ENCODE measurements at places on chromosomes 4 and X.

DNA sequence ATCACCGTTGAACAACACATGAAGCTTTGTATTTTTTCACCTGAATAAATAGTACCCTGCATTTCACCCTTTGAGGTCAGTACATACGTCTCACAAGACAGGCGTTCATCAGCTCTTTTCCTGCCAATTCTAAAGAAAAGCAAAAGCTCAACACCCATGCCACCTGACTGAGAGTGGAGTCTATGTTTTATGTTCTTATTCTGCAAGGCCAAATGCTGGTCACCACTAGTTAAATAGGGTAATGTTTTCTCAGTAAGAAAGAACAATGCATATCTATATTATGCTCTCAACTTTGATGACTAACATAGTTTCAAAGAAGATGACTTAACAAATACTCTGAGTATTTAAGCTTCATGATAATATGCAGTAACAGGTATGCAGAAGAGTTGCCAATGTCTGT lies 336.3 kb upstream of the BMP3 start:
- no peak for DNase-seq

DNA sequence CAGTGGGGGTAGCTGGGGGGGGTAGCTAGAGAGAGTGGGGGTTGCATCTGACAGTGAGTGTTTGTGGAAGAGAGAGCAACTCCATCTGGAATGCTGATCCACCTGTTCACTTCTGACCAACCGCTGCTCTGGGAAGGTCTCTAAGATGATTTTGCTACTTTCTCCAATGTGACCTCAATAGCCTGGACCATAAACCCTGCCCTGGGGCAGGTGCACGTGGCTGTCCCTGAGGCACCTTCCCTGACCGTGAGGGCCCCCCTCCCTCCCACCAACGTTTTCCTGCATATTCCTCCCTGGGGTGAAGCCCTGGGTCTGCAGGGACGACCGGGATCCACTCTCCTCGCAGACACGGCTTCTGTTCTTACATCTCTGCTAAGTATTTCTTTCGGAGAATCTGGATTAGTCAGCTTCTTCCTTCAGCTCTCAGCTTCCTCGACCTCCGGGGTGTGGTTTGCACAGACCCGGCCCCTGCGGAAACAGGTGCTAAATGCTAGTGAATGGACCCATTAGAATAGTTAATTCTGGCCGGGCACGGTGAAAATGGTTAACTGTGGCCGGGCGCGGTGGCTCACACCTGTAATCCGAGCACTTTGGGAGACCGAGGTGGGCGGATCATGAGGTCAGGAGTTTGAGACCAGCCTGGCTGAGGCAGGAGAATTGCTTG lies 21.4 kb upstream of the PLCXD1 start:
- no peak for DNase-seq

GRCh38 chrX:16853537-16853936 lies 16.6 kb downstream of the RBBP7 start:
- no peak for DNase-seq

GRCh38 chrX:96563646-96564045 lies 121.0 kb upstream of the DIAPH2 start:
- no peak for DNase-seq

DNA sequence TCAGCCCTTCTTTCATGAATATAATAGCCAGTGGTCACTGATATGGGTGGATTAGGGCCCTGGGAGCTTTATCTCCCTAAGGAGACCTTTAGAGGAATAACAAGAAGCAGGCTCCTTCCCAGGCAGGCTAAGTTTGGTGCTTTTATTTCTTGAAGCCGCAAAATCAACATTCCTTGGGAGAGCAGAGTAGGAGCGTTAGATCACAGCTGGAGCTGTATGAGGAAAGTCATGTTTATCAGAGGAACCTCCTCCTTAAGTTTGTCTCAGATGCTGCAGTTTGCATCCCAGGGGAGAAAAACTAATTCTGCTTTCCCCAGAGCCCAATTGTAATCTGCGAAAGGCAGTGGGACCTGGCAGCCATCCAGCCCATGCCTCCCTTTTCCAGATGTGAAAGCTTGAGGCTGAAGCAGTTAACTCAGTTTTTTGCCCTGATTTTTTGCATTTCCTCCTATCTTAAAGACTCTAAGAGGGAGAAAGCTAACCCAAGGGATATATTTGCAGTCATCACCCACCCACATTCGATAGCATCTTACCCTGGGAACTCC lies 186.0 kb upstream of the FRMPD4 start:
- DNase-seq: no peak

DNA sequence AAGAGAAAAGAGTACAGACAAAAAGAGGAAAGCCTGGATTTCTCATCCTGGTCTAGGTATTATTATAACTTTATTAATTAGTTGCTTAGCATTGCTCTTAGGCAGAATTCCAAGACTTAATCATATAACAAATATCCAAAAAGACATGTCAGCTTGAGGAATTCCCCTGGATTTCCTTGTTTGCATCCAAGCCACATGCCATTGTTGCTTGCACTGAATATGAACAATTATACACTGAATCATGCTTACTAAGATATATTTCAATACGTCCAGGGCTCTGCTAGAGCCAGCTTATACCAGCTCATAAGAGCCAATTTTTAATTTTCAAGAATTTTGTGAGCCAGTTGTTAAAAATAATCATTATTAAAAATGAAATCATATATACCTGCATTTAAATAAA lies 5.5 kb upstream of the TLR10 start:
- DNase-seq: no peak

- no peak for DNase-seq
Observed at GRCh38 chr4:98659741-98660462, 1.5 kb upstream of the TSPAN5 start.

DNA sequence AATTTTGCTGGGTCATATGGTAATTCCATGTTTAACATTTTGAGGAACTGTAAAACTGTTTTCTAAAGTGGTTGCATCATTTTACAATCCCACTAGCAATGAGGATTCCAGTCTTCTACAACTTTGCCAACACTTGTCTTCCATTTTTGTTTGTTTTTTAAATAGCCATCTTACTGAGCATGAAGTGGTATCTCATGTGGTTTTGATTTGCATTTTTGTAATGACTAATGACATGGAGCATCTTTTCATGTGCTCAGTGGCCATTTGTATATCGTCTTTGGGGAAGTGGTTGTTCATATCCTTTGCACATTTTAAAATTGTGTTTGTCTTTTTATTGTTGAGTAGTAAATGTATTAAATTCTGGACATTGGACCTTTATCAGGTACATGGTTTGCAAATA lies 94.7 kb downstream of the TMEM131L start:
- no peak for DNase-seq

DNA sequence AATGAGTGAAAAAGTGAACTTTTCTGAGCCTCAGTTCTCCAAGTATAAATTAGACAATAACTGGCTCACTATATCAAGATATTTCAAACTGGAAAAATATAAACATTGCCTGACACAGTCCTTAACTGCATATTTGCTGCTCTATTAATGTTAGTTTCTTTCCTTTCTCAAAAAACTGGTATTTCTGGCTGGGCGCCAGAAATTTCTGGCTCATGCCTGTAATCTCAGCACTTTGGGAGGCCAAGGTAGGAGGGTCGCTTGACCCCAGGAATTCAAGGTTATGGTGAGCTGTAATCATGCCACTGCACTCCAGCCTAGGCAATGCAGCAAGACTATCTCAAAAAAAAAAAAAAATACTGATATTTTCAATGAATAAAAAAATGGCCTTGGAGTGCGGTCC lies 227.0 kb downstream of the MAGEB17 start:
- no peak for DNase-seq

DNA sequence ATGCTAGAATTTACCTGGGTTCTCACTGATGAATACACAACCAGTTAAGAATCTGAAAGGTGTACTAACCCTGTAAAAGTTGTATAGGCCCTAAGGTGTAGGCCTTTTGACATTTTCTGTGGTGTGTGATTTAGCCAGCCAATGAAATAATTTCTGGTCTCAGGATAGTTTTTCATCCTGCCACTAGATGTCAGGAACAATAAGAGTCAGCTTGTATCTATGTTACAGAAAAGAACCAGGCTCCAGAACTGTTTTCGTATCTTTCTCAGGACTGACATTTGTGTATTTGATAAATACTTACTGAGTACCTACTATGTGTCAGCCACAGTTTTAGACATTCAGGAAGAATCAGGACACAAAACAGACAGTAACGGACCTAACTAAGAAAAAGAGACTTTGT lies 673.6 kb upstream of the TENM3 start:
- peak; percentile 32 for DNase-seq

- no peak for DNase-seq
Observed at GRCh38 chr4:10872833-10873517, 188.4 kb upstream of the CLNK start.

DNA sequence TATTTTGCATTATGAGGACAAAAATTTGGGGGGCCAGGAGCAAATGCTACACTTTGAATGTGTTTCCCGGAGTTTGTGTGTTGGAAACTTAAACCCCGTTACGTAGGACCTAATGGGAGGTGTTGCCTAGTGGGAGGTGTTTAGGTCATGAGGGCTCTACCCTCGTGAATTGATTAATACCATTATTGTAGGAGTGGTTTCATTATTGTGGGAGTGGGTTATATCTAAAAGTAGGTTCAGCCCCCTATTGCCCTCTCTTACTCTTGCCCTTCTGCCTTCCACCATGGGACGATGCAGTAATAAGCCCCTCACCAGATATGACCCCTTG lies 15.5 kb downstream of the UBA6 start:
- DNase-seq: no peak

- no peak for DNase-seq
Observed at GRCh38 chr4:171101845-171102244, 711.4 kb upstream of the GALNTL6 start.

DNA sequence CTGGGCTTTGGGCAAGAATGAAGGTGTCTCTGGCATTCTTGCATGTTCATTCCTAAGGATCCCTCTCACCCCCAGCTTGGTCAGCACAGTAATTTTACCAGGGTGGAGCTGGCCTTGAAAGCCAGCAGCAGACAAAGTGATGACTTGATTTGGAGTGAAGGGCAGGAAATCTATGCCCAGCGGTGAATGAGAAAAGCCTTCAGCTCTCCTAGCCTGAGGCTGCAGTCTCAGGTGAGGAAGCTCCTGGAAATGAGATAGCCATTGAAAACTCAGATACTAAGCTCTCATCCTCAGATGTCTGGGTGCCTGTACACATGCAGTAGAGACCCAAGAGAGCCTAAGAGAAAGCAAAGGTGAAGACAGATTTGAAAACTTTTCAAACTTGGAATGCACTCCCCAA lies 10.7 kb upstream of the UCHL1 start:
- DNase-seq: no peak

GRCh38 chrX:115525486-115525885 lies 35.5 kb upstream of the PLS3 start:
- no peak for DNase-seq

DNA sequence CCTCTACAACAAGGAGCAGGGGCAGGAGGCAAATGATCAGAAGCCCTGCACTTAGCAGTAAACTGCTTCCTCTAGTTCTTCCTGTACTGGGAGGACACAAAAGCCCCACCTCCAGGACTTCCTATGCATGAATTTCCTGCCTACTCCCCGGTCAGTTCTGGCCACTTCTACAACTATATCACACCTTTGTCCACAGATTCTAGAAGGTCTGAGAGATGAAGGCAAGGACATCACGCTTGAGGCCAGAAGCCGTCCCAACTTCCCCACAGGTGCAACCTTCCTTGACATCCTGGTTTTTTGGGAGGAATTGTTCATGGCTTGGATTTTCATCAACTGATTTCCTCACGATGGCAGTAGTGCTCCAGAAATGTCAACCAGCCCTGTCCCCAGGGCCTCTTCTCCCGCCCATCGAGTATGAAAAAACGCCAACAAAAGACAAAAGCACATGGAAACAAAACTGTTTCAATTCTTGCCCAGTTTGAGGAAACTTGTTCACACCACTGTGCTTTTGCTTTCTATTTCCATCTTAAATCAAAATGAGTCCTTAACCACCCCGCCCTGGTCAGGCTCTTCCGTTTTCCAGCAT lies 206.5 kb upstream of the STK26 start:
- no peak for DNase-seq

- DNase-seq: no peak
Observed at GRCh38 chr4:62901101-62901500, 1508.1 kb downstream of the TECRL start.

DNA sequence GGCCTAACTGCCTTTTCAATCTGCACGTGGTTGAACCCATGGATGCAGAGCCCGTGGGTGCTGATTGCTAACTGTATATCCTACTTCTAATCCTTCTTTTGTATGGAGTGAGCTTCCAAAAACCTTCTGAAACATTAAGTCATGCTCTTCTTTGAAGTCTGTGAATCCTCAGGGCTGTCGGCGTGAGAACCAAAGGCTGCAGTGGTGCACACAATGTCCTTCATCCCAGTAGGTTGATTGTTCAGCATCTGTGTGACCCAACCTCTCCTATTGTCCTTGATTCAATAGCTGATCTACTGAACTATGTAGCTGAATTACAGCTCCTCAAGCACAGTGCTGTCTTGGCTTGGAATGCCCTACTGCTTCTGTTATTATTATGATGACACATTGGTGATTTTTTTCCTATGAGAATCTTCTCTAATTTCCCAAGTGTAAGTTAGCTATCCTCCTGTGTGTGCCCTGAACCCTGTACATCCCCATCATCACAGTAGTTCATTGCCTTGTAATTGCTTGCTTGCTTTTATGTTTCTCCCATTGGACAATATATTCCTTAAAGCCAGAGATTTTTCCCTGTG lies 294.6 kb downstream of the TRIML1 start:
- no peak for DNase-seq

- no peak for DNase-seq
Observed at GRCh38 chr4:42281324-42282020, 115.8 kb upstream of the SHISA3 start.

DNA sequence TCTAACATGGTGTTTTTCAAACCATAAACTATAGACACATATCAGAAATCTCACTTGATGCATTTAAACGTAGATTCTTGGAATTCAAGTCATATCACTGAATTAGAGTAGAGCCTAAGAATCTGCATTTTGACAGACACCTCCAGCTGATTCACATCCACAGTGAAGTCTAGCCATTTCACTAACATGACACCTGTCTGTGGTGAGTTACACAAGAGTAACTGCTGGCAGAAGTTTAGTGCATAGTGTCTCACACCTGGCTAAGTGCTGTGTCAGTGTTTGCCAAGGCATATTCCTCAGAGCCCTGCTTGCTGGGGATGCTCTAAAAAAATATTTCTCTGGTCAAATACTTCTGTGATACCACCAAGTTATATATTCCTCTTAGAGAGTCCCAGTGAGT lies 237.5 kb upstream of the DIAPH2 start:
- no peak for DNase-seq

DNA sequence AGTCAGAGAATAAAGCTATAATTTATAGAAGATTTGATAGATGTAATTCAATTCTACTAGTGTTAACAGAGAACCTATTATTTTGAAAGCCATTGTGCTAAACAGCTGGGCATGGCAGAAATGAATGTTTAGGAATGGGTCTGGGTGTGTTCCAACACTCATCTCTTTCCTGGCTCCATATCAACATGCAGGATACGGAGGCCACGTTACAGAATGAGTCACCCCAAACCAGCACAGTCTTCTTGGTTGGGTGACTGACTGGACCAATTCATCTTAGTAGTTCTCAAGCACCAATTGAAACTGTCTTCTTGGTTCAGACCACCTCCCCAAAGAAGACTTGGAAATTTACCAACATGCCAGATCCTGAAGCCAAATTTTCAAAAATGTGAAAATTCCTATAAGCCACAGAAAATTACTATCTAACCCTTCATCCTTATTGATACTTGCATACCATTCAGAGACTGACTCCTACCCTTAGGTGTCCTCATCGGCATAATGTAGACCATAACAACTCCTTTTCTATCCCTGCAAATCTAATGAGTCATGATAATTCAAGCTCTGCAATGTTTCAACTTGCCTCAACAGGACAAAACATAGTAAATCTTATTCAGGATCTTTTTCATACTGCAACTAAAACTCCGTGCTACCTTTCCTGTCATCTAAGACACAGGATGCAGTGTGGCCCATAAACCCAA lies 52.0 kb upstream of the ATOH1 start:
- DNase-seq: peak; percentile 73
